ENCODE measurements at places on chromosomes 1 and 21.

DNA sequence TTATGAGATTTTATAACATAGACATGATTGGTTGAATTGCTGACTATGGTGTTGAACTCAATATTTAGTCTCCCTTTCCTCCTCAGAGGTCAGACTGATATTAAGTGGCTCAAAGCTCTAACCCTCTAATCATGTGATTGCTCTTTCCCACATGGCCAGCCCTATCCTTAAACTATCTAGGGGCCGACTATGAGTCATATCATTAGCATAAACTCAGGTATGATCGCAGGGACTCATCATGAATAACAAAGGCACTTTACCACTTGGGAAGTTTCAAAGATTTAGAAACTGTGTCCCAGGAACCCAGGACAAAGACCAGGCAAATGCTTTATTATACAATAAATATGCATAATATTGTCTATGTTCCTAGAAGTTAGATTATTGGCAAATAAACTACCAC lies 894.6 kb upstream of the NEGR1 start:
- DNase-seq, result no peak

DNA sequence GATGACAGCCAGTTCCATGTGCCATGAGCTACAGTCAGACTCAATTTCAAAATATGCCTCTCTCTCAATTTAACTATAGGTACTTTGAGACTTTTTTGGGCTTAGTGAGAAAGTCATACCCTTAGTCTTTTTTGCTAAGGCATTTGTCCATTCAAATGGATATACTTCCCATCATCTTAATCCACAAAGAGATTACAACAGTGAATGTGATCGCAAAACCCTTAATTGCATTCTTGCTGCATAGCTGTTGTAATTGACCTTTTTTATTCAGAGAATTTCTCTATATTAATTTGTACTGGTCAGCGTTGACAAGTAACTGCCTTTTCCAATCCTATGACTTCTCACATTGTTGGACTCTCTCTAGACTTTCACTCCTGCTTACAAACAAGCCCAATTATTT lies 38.6 kb upstream of the RGS18 start:
- no peak for DNase-seq

DNA sequence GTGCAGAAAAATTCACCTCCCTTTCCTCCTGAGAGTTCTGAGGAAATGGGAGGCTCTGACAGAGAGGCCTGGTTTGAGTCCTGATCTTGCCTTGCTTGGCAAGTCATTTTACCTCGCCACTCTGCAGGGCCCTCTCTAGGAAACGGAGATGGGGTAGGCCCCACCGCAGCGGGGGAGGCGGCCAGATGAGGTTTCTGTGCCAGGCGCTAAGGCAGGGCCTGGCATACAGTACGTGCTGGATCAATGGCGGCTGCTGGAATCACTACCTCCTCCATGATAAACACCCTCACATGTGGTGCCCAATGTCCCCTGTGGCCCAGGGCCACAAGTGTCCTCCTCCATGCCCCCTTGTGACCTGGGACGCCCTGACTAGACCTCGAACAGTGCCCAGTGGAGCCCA lies 499 bp upstream of the PLEKHG5 start:
- DNase-seq, result no peak

DNA sequence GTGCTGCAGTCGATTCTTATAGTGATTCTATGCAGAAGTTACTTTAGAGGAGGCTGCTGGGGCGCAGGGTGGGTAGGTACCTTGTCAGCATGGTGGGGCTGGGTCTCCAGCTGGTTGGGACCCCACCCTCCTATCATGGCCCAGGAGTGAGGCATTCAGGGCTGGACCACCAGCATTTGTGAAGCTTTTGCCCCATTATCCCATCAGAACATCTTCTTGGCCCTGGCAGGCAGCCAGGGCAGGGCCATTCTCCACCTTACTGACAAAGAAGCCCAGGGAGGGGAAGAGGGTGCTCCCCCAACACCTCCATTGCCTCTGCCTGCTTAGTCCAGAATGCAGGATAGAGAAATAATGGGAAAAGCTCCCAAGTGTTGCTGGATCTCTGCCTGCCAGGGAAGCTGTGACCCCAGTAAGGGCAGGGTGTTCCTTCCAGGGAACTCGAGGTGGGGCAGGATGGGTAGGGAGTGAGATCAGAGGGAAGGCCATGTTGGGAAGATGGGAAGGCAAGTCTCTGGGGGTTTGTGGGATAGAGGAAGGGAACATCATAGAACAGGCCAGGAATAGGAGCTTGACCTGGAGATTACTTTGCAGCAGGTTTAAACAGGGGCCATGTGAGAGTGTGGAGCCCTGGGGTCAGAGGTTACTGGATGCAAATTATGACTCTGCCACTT lies 16.2 kb upstream of the SLC2A1 start:
- DNase-seq, result no peak

DNA sequence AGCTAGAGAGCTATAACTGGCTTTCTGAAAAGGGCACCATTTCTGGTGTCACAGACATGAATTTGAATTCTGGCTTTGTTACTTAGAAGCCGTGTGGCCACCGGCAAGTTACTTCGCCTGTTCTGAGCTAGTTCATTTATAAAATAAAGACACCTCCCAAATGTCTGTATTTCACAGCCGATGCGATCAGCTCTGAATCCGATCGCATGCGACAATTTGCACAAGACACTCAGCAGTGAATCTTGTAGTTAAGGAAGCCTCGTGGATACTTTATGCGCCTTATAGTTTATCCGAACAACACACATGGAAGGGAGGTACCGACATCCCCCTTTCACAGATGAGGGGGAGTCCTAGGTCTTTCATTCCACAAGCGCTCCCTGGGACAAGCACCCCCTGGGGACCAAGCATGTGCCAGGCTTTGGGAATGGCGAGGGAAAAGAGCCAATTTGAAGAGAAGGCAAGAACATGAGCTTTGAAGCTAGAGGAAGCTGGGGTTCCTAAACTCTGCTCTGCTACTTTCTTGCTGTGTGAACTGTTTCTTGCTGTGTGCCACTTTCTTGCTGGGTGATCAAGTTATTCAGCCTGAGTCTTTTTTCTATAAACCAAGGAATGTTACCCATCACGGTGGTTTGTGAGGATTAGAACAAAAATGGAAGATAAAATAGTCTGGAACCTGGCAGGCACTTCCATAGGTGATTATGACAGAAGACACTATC lies 3.9 kb downstream of the ID3 start:
- DNase-seq, result no peak

Data from stimulated activated naive CD4-positive, alpha-beta T cell treated with Interleukin-2 at 50 U/mL for 16 hours (primary cell).